ENCODE measurements at places on chromosomes 11 and 22. TPM values are rescaled to one million over a fixed set of nuclear protein-coding genes. Genes with fewer than 3 reads are reported as not detected.

Gene TMEM151A
- total RNA-seq: 0.27 TPM

Gene EIF1AD
- 26.4 TPM for total RNA-seq

Gene SCGB1A1
- not detected for total RNA-seq

Gene E2F8
- total RNA-seq: 4.4 TPM

Gene CDC42EP1
- 30.3 TPM for total RNA-seq

Gene POU2AF3
- total RNA-seq: 0.45 TPM

Gene IL10RA
- total RNA-seq: not detected

Gene ADM2
- 8.0 TPM for total RNA-seq

- no peak for DNase-seq
Observed at GRCh38 chr22:27867953-27868731, 50.9 kb downstream of the PITPNB start.

- no peak for DNase-seq
Observed at GRCh38 chr11:72670041-72670440, 4.2 kb downstream of the PDE2A start.

- DNase-seq: peak; percentile 77
Observed at GRCh38 chr11:75867778-75868374, 52.9 kb downstream of the UVRAG start.

- DNase-seq: no peak
Observed at GRCh38 chr11:10481560-10482349, 26.7 kb downstream of the AMPD3 start.

- no peak for DNase-seq
Observed at GRCh38 chr11:93732237-93732892, 8.9 kb downstream of the TAF1D start.

DNA sequence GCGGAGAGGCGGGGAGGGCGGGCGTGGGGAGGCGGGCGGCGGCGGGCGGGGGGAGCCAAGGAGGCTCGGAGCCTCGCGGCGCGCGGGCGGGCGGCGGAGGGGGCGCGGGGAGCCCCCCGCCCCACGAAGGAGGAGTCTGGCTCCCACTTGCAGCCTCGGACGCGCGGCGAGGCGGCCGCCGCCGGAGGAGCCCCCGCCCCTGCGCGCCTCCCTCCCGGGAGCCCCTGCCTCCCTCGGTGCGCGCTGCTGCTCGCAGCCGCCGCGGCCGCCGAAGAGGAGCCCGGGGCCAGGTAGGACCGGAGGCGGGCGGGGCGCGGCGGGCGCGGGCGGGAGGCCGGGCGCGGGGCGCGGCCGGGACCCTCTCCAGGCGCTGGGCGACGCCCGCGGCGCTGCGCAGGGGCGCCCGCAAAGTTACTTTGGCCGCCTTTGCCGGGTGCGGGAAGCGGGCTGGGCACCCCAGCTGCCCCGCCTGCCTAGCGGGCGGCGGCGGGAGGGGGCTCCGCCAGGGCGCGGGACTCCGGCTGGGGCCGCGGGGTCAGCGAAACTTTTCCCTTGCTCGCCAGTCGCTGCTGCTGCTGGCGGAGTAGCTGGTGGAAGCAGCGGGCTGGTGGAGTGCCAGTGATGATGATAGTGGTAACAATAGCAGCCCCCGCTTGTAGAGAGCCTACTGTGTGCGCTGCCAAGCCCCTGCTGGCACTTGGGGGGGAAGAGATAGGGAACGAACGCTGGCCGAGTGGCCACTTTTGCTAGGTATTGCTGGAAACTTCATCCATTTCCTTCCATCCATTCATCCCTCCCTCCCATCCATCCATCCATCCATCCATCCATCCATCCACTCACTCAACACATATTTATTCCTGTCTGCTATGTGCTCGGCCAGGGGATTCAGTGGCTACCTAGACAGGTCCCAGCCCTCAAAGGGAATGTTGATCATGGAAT lies at the start of gene MPPED1:
MPPED1 (plus strand) TSS at position 146 of the 939 bp plus-strand sequence. CDS start 12,972 bp downstream, outside the sequence.
- no peak for DNase-seq

DNA sequence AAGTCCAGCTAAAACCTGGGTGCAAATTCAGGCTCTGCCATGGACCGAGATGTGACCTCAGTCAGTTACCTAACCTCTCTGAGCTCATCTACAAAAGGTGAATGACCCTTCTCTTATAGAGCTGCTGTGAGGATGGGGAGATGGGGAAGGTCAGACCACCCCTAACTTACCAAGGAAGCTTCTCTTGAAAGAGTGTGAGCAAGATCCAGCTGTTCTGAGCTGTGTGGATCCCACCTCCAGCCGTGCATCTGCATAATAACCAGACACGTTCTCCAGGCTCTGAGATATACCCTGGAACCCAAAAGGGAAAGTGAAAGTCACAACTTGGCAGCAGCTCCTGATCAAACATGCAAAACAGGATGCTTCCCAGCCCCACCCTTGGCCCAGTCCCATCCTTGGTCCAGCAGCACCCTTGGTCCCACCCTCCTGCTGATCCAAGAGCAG lies at the start of gene APOL3:
APOL3 (minus strand) TSS at position 257 of the 444 bp plus-strand sequence. CDS start 11,700 bp downstream, outside the sequence.
- peak; percentile 90 for DNase-seq

- DNase-seq: no peak
Observed at GRCh38 chr11:60959431-60959830, 7.5 kb upstream of the SLC15A3 start.

DNA sequence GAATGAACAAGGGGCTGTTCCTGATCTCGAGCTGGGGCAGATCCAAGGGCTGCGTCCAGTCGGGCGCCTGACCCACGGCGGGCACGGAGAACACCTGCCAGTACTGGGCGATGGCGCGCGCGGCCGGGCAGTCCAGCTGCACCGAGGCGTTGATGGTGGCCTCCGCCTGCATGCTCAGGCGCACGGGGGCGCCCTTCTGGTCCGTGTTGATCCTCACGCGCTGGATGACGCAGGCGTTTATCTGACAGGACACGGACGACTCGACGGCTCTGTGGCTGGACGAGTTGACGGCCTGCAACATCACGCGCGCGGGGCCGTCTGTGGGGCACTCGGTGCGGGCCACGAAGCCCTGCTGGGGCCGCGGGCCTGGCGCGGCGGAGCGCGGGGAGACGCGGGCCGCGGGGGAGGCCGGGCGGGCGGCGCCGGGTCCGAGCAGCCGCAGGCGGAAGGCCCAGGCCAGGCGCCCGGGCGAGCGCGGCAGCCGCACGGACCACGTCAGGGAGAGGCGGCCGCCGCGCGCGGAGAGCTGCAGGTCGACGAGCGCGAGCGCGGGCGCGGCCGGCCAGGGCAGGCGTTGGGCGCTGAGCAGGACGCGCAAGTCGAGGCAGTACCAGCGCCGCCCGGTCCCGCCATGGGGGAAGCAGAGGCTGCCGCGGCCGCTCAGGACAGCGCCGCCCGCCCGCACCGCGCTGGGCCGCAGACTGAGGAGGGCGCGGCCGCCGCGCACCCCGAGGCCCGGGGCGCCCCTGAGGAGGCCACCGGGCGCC lies 511 bp downstream of the PKDREJ start:
- peak; percentile 29 for DNase-seq

DNA sequence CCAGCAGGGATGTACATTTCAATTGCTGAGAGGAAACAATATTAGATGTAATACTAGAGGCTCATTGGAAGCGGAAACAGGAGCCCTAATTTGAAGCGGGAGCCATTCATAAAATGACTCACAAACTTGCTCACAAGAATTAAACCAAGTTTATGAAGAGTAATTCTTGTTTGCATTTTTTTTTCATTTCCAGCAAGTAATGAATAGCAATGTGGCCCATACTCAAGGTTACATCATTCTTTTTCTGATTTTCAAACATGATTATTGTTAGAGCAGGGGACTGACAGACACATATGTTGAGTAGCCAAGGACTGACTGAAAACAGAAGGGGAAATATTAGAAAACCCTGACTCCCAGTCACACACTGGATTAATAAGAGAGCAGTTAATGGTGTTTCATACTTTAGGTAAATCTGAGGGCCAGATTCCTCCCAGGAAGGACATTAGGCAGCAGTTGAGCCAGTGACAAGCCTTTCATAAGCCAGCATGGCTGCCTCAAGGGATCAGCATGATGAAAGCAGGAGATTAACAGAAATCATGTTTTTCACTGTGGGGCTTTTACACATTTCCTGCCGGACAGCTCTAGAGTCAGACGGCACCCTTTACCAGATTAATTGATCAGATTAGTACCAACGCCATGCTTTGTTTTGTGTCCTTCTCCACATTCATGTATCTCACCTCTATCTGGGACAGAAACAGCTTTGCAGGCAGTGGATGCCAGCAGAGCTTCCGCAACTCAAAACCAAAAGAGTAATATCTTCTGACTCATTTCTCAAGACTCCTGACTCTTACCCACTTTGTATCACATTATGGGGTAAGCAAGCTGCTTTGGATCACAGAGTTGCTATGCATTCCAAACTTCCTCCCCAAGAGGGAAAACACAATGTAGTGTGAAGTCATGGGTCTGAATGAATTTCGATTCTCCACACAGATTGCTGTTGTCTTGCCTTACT lies 831.6 kb downstream of the KCNA4 start:
- peak; percentile 97 for DNase-seq

DNA sequence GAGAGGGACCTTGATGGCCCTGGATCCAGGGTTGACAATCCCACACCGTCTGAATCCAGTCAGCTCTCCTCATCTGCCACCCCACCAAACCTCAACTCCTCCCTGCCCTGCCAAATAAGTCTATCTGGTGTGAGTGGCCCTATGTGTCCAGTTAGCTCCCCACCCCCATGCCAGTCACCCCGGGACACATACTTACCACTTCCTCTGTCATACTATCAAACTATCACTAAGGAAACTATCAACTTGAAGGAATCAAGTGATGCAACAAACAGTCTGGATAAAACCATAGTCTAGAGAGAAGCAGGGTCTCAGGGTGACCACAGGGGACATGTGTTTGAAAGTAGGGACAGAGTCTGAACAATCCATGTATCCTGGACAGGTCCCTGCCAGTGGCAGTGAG lies 13.2 kb upstream of the CSF2RB start:
- DNase-seq: no peak

DNA sequence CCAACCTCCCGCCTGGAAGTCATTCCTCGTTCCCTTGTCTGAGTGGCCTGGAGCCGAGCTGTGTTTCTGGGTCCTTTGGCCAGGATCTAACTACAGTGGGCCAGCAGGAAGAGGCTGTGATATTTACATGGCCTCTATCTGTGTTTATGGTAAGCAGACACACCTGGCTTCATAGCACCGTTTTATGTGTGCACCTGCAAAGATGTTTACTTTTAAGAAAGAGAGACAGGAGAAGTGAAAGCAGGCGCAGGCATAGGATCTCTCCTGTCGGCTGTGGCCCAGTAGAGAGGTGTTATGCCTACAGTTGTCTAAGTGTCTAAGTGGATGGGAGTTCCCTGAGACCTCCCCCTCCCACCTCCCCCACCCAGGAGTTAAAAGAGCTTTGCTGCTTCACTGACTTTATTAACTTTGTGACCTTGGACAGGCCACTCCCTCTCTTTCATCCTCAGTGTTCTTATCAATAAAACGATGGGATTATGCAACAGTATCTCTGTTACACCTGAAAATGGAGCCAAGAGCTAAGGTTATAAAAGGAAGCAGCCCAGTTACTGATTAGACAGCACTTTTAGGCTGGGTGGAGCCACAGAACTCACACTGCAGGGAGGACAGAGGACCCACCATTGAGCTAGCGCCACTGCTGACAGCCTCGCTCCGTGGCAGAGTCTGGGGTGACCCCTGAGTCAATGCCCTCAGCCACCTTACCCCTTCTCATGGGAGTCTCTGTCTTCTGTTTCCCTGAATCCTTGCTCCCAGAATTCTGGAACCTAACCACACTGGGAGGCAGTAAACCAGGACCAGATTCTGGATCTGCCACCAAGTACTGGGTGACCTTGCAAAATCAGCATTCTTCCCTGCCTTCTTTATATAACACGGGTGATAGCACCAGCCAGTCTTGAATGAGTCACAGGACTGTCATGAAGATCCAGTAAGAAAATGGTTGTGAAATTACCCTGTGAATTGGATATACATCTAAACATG lies 22.0 kb downstream of the ST14 start:
- peak; percentile 79 for DNase-seq

GRCh38 chr11:64864473-64865285 lies 13.7 kb downstream of the EHD1 start:
- DNase-seq: peak; percentile 95

DNA sequence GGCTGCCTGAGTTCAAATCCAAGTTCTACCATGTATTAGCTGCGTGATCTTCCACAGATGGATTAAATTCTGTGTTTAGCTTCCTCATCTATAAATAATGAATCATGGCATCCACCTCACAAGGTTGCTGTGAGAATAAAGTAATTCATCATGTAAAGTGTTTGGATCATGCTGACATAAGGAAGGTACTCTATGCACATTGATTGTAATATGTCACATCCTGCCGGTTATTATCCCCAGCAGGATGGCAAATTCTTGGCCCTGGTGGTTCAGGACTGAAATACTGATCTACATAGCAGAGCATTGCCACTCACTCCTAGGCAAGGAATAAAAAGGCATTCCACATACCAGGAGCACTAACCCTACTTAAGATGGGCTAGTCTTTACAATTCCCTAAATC lies 40.8 kb downstream of the LGR4 start:
- no peak for DNase-seq

- DNase-seq: peak; percentile 54
Observed at GRCh38 chr11:6812390-6813005, 13.0 kb upstream of the OR6A2 start.

DNA sequence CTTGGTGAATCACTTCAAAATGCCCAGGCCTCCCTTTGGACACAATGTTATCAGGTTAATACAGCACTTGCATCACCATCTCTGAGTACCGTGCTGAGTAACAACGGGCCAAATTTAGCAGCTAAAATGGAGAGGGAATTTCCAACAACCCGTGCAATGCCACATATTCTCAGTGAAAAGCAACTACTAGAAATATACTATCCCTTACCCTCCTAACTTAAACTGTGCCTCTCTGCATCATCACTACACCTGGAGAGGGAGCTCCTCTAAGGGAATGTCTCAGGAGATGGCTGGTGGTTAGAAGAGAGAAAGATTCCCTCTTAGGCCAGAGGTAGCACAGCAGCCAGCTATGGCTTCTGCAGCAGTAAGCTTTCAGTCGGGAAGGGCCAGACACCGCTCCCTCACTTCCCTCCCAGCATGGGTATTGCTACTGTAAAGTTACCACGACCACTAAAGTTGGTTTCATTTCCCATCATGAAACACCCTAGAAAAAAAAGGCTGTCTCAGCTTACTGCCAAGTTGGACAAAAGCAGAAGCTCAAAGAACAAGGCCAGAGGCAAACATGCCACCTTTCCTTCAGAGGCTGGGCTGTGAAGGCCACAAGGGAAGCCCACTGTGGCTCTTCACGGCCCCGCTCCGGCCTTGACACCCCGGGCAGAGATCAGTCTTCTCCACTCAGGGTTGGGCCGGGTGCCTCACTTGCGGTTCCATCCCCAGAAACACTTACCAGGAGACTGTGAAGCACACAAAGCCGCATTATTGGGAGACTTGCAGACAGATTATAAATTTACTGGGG lies 3.9 kb downstream of the MAML2 start:
- peak; percentile 87 for DNase-seq

Measured in fibroblast of the aortic adventitia (primary cell).